ENCODE measurements at places on chromosomes 5 and 9.

- no peak for DNase-seq
Measured at GRCh38 chr9:8329561-8330283, 530.1 kb upstream of the DMAC1 start.

DNA sequence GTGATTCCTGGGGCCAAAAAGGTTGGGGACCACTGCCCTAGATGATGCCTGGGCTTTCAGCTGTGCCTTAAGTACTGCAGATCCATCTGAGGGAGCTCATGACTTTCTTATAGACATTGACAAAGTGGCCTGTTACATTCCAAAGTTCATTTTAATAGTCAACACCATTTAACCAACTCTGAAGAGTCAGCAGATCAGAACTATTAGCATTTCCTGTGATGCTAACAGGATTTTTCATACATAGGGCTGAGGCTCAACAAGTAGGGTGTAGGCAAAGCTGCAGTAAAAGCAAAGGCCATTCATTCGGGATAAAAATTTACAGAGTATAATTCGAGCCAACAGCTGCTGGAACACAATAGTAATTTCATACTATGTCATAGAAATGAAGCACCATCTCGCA is 105.4 kb downstream of the LPAR1 start:
- no peak for DNase-seq

- DNase-seq: no peak
Measured at GRCh38 chr5:45038366-45038987, 229.7 kb downstream of the MRPS30 start.

- DNase-seq: no peak
Measured at GRCh38 chr9:81685763-81686613, 3.4 kb downstream of the TLE1 start.

DNA sequence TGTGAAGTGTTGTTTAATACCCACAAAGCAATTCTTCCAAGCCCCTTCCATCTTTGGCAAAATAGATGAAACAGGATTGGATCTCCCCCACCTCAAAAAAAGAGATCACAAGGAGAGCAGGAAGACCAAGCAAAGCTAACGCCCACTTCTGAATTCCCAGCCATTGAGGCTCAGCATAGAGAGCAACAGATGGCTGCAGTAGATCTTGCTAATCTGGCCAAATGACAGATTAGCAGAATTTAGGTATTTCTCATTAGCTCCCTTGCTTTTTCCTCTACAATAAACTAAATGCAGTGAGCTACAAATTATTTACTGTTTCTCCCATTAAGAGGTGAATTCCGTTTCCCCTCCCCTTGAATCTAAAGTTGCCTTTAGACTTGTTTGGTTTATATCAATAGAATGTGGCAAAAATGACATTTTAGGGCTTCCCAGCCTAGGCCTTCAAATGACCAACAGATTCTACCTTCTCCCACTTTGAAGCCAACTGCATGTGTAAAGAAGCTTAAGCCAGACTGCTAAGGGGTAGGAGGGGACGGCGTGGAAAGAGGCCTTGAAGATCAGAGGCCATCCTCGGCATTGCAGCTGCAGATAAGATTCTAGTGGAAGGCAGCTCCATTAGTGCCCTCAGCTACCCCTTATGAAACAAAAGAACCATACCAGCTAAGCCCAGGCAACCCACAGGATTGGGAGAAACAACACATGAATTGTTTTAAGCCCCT is 56.8 kb upstream of the CPEB4 start:
- no peak for DNase-seq

DNA sequence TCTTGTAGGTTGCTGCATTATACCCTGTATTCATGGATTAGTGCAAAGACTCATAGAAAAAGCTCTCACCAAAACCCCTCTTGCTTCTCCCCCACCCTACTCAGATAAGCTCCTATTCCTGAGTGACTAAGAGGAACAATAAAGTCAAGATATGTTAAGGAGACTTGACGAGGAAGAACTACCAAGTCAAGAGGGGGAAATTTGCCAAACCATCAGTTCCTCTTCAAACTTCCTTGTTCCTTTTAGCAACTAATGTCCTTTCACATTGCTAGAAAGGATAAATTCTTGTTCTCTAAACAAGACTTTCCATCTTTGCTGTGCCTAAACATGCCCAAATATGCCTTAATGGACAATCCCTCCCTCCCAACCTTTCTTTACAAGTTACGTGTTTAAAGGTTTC is 27.0 kb downstream of the CNOT8 start:
- no peak for DNase-seq

GRCh38 chr5:172886974-172887501 is 53.0 kb downstream of the ERGIC1 start:
- no peak for DNase-seq

DNA sequence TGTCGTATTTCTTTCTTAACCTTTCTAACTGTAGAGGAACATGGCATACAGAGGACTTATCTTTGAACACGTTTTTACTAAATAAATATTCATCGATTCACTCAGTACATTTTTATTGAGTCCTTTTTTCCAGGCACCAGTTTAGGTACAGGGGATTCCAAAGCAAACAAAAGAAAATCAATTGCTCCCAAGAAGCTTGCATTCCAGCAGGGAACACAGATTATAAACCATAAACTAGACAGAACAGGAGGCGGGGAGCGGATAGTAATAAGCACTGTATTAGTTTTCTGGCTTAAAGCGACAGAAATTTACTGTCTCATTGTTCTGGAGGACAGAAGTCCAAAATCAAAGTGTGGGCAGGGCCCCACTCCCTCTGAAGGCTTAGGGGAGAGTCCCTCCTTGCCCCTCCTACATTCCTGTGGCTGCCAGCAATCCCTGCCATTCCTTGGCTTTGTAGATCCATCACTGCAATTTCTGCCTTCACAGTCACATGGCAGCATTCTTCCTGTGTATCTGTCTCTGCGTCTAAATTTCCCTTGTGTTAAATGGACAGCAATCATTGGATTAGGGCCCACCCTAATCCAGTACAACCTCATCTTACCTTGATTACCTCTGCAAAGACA is 115.5 kb downstream of the COL23A1 start:
- DNase-seq: no peak

DNA sequence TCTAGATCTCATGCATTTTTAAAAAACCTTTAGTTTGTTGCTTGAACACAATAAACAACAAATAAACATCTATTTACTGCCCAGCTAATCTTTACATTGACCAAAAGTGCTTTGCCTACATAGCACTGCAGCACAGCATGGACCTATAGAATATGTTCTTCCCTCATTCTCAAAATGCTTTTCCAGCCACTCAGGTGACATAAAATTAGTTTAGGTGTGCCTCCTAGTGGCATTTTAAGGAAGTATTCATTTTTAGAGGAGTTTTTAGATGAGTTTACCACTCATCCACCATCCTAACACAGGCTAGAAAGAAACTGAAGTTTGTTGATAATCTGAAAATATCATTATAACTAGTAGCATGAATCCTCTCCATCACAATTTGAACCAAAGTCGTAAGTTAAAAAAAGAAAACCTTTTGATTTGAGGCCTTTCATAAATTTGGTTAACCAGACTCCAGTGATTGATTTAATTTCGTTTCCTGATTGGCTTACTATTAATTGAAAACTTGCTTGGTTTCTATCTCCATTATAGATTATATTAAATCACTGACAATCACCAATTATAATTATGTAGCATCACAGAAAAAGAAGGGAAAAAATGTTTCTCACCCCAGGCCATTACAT is 12.6 kb downstream of the PLGRKT start:
- DNase-seq: no peak

DNA sequence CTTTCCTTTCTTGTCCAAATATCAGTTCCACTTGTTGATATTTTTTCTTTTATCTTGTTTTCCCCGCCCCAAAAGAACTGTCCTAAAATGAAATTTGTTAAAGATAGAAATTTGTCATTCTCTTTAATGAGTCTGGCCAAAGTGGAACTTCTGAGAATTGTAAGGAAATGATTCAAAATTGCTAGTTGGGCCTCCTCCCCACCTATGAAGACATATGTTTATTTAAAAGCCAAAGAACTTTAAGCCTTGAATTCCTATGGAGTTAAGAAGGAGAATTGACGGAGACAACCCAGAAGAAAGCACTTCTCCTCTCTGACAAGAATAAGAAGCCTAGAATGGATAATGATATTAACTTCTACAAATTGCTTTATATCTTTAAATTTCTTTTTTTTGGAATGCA is 59.1 kb upstream of the ALDH1A1 start:
- DNase-seq: no peak

GRCh38 chr9:6822696-6823095 is 64.9 kb downstream of the KDM4C start:
- no peak for DNase-seq

GRCh38 chr5:57055731-57056130 is 103.8 kb upstream of the MIER3 start:
- no peak for DNase-seq

GRCh38 chr5:124671193-124671592 is 75.2 kb downstream of the ZNF608 start:
- DNase-seq: no peak

- DNase-seq: no peak
Measured at GRCh38 chr9:12956805-12957204, 182.0 kb downstream of the LURAP1L start.

DNA sequence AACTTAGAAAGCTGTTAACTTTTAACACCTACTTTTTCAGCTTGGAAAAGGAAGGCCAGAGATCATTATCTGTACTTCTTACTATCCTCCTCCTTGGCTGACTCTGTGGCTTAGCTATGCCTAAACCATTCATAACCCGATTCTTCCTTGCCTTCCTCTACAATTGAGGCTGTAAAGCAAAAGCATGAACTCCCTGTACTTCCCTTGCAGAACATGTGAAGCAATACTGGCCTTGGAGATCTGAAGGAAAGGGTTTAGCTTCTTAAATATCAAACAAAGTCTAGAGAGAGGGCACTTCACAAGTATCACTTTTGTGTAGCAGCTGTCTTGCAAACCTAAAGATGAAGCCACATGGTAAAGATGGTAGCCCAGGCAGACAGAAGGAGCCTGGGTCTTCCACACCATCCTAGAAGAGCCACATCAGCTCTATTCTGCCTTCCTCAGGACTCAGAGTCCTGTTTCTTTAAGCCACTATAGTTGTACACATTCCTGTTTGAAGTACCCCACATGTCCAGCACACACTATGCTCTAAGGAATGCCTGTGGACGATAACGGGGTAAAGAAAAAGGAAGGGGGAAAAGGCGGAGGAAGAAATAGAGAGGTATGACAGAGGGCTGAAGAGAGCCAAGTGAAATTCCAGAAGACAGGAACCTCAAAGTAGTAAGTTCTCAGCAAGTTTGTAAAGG is 169.2 kb downstream of the SLIT3 start:
- no peak for DNase-seq

DNA sequence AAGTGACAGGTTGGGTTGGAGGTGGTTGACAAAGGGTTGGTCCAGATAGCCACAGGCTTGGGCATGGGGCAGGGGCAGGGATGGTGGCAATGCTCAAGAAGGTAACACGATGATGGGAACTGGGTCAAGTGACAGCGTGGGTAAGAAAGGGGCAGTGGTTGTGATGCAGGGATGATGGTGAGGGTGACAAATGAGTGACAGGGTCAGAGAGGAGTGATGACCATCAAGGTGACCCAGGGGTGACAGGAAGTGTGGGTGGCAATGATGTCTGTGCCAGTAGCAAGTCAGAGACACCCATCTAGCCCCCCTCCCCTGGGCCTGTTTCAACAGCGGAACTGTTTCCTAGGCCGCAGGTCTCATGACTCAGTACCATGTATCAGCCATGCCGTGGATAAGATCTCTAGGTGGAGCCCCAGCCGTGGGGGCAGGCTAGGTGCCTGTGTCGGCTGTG is 20.5 kb downstream of the AQP3 start:
- no peak for DNase-seq

DNA sequence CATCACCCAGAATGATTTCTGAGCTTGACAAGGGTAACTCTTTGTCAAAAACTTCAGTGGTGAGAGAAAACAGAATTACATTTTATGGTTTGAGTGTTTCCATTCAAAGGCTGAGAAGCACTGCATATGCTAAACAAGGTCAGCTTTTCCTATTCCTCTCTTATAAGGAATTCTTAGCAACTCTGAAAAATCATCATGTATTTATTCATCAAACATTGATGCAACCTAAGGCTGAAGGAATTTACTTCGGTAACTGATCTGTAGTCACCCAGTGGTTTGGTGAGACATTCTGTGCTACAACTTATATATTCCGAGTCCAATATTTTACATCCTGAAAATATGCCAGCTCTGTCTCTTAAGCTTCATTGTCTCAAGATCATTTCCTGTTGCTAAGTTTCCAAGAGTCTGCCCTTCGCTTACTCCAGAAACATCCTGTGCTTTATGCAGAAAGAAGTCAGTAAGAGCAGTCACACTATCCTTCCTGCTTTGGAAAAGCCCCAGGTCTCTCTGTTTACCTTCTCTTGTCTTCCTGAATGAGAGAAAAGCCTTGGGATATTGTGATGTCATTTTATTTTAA is 176.6 kb upstream of the TBCA start:
- DNase-seq: no peak

DNA sequence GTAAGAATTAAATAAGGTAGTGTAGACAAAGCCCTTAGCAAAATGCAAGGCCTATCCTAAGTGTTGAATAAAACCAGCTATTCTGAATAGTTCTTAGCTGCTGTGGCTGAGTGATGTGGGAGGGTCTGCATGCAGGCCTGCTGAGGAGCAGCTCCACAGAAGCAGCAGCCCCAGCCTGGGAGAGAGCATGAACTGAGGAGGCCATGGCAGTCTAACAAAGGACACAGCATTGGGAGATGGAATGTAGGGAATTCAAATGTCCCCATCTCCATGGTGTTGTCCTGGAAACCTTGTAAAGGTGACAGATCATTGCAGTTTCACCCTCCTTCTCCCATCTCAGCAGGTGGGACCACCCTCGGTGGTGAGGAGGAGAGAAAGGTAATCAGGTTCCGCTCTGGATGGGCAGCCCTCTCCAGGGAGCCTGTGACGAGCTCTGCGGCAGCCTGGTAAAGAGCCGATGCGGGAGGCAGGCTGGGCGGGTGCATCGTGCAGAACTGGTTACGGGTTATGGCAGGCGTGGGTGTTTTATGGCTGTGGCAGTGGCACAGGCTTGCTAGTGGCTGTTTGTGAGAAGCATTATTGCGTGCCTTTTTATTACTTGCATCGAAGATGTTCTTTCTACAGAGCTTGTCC is 199.9 kb upstream of the GLRA1 start:
- DNase-seq: no peak

DNA sequence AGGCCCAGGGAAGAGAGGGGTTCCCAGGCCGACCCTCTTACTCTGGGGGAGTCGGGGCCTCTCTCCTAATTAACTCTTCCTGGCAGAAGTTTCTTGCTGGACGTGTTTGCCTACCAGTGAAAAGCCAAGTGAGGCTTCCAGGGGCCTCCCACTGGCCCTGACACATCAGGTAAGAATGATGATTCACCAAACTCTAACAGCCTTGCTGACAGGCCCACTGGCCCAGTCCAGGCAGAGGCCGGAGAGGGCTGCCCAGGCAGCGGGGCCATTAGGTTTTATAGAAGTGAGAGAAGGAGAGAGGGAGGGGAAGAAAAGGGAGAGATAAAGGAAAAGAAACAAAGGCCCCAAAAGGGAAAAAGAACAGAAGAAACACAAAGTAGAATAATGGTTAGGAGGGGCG is 50.8 kb upstream of the FOXE1 start:
- no peak for DNase-seq

GRCh38 chr9:114308361-114308950 is 14.4 kb upstream of the ORM1 start:
- DNase-seq: no peak

- no peak for DNase-seq
Measured at GRCh38 chr9:123834889-123835562, 94.9 kb downstream of the DENND1A start.
